ENCODE measurements at places on chromosomes 5 and 9.

- DNase-seq, result no peak
Measured at GRCh38 chr9:97550386-97550785, 48.9 kb downstream of the TMOD1 start.

GRCh38 chr9:2919347-2919746 lies 75.5 kb upstream of the PUM3 start:
- no peak for DNase-seq

DNA sequence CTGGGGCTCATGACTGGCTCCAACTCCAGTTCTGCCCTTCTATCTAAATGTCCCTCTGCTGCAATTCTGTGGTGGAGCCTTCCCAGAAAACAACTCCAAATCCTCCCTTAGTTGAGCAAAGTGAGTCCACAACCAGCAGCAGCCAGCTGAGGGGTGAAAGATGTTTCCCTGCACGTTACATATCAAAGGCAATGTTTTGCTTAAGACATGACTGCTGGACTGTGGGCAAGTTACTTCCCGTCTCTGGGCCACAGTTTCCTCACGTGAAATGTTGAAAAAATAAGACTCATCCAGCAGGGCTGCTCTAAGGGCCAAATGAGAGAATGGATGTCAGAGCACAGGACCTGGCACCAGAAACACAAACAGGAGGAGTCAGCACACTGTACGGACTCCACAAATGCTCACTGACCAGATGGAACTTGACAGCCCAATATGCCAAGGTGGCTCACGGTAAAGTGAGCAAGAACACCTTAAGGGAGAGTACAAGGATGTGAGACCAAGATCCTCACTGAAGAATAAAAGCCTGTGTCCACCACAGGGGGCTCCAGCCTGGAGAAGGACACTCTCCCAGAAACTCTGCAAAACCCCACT lies 138.4 kb upstream of the ABCA1 start:
- DNase-seq, result no peak

GRCh38 chr5:81505672-81506071 lies 111.7 kb upstream of the ACOT12 start:
- no peak for DNase-seq

- no peak for DNase-seq
Measured at GRCh38 chr5:156481741-156482140, 154.8 kb downstream of the SGCD start.

DNA sequence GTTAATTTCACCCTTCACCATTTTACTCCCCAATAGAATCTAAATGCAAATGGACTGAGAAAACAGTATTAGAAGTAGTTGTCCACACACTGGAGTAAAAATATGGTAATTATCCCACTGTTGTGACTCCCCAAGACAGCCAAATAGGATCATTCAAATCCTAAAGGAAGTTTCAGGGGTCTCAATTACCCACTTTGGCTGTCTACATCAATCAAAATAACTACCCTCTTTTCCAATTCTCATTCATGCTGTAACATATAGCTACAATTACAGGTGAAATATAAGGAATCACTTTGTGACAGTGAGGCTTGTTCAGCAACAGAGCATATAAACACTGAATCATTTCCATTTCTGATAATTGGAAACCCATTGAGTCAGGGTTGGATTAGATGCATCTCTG lies 220.1 kb downstream of the TMEM232 start:
- DNase-seq, result no peak

GRCh38 chr5:76718381-76718832 lies 2.5 kb downstream of the F2R start:
- no peak for DNase-seq

DNA sequence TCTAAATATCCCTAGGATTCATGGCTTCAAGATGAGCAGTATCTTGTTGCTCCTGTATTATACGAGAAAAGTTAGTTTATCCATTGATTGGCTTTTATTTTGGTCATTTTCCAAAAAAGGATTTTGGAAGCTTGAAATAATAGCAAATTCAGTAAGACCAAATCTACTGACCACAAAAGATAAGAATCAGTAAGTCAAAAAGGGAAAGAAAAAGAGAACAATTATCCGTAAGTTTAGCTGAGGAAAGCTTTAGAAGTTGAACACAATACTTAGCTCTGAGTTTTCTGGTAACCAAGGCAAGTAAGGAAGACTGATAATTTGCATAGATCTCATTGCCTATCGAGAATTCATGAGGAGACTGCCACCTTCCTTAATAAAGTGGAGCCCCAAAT lies 9.1 kb downstream of the TGFBR1 start:
- DNase-seq, result no peak

DNA sequence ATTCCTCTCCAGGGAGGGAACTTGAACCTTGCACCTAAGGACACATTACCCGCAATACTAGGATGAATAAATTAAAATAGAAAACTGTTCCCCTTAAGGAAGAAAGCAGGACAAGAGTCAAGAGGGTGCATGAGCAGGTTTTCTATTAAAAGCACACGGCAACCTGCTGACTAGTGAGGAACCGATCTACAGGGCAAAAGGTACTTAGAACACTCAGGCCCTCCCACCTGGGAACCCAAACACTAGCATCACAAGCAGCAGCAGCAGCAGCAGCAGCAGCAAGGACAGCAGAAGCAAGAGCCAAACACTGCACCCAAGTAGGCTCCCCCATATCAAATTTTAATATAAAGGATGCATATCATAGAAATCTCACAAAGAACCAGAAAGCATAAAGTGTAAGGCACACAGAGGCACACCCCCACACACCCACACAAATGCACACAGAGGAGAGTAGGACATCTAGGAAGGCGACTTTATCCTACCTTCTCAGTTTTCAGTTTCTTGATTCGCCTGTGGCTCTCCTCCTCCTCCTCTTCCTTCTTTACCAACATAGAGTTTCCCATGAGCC lies 2.8 kb downstream of the ZNF608 start:
- DNase-seq, result no peak

- DNase-seq, result no peak
Measured at GRCh38 chr5:32934529-32934928, 223.4 kb downstream of the NPR3 start.

DNA sequence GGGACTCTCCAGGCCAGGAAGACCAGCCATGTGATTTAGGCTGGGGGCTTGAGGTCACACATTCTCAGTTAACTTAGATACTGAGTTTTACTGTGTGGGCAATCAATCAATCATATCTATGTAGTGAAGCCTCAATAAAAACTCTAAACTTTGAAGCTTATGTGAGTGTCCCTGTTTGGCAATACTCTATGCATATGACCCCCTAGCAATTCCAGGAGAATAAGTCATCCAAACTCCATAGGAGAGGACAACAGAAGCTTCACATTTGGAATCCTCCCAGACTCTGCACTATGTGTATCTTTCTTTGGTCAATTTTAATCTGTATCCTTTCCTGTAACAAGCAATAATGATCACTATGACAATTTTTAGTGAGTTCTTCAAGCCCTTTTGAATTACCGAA lies 216.8 kb upstream of the RGMB start:
- no peak for DNase-seq

DNA sequence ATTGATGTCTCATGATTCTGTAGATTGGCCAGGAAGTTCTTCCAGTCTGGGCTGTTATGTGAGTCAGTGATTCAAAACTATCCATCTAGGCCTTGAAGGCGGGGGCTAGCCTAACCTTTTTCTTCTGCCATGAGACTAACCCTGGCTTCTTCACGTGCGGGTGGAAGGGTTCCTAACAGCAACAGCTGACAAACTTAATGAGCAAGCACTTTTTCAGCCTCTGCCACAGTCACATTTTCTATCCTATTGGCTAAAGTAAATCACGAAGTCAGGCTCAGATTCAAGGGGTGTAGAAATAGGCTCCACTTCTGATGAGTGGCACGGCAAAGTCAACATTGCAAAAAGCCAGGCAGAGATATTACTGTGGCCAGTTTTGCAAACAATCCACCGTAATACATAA lies 68.4 kb downstream of the STK32A start:
- no peak for DNase-seq

GRCh38 chr9:85276741-85277140 lies 465.0 kb downstream of the AGTPBP1 start:
- no peak for DNase-seq

DNA sequence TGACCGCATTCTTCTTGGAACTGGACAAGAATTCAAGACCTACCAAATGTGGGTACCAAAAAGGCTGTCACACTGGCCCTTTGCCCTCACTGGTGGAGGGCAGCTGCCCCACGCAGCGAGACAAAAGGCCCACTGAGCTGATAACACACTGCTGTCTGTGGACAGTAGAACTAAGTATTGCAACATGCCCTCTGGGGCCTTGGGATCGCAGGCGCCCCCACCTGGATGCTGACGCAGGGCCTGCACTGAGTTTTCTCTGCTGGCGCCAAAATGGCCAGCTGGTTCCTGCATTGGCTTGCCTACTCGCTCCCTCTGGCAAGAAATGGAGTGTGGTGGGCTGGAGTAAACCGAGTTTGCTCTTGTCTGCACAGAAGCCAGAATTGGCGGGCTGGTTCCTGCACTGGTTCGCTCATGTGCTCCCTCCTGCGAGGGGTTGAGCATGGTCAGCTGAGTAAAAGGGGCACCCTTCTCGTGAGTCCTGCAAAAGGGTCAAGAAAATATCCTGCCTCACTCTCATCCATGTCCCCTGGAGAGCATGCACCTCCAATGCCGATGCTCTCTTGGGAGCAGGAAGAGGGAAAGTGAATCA lies 55.7 kb downstream of the NXNL2 start:
- DNase-seq, result no peak

DNA sequence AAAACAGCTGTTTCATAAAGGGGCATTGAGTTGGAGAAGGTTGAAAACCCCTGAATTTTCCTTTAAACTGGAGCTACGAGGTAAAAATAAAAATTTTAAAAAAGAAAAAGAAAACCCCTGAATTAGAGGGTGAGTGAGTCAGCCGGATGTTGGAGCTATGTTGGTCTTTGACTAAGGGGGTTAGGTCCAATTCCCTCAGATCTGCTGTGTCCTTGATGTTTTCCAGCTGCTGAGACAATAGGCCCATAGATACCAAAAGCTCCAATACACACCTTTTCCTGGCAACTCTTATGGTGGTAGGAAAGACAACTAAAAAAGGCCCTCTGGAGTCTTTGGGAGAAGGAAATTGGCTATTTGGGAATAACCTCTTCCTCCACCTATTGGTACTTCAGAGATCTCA lies 79.4 kb upstream of the SAP30L start:
- DNase-seq, result no peak

GRCh38 chr5:54793468-54794134 lies 191.8 kb downstream of the ESM1 start:
- DNase-seq, result no peak

GRCh38 chr5:170388818-170389549 lies at the start of gene KCNMB1:
KCNMB1 (minus strand) TSS chr5:170389367; CDS start chr5:170385447, 3,920 bp downstream.
- no peak for DNase-seq

DNA sequence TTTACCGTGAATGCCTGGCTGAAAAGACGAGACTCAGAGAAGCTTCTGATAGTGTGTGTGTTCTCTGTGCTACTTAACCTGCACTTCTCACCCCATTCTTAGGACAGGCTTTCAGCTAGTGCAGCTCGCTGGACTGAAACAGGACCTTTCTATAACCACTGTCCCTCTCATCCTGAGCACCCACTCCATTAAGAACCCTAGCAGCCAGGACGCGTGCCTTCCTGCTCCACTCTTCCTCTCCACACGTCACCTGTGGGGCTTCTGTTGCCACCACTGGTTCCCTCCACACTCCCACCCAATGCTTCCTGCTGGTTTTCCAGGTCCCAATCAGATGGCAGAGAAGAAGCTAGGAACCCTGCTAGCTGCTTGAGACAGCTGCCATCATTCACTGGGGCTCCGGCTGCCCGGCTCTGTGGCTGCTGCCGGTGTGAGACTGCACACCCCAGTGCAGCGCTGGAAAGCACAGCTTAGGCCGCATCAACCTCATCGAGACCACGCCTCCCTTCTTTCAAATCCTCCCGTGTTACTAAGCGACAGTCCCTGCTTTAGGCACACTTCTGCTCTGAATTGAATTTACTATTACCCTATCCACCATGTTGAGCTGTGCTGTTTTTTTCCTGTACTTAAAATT lies 44.0 kb downstream of the RNF130 start:
- no peak for DNase-seq

DNA sequence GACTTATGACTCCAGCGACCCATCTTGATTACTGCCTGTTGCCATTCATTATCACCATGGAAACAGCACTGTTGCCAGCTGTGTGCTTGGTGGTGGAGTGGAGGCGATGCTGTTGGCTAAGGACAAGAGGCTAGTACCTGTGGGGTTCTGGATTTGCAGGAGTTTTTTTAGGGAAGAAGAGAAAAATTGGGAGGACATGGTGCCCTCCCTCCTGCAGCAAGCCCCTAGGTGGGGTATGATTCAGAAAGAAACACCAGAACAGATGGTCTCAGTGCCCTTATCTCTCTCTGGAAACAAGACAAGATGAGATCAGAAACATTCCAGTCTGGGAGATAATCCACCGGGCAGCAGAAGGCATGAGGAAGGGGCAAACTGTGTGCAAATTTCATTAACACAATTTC lies 87.8 kb upstream of the TLR4 start:
- no peak for DNase-seq

- no peak for DNase-seq
Measured at GRCh38 chr5:133360693-133361472, 251.5 kb downstream of the FSTL4 start.

GRCh38 chr9:123769719-123770118 lies 160.2 kb downstream of the DENND1A start:
- no peak for DNase-seq

GRCh38 chr5:167912941-167913665 lies 378.3 kb upstream of the WWC1 start:
- no peak for DNase-seq

GRCh38 chr5:126846744-126847455 lies 70.0 kb downstream of the LMNB1 start:
- no peak for DNase-seq

DNA sequence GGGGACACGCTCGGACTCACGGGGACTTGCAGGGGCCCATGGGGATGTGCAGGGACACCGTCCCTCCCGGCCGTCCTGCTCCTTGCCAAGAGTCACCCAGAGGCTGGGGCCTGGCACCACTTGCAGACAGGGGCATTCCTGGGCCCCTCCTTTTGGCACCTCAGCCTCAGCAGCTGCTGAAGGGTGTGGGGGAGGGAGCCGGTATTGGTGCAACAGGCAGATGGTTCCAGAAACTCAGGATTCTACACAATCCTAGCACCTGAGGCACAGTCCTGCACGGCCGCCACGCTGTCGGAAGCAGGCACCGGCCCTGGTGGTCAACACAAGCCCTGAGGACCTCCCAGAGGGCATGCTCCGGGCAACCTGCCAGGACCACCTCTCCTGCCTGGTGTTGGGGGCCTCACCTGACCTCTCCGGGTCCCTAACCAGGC lies 19.3 kb upstream of the SLC12A7 start:
- DNase-seq, result no peak

- no peak for DNase-seq
Measured at GRCh38 chr5:64826541-64826940, 57.8 kb downstream of the CWC27 start.

Data from stimulated activated CD4-positive, alpha-beta T cell treated with anti-CD3 and anti-CD28 coated beads, TNF-alpha, amount 100 ng/mL, for 24 hours (primary cell).